ENCODE measurements at places on chromosomes 4 and X.

DNA sequence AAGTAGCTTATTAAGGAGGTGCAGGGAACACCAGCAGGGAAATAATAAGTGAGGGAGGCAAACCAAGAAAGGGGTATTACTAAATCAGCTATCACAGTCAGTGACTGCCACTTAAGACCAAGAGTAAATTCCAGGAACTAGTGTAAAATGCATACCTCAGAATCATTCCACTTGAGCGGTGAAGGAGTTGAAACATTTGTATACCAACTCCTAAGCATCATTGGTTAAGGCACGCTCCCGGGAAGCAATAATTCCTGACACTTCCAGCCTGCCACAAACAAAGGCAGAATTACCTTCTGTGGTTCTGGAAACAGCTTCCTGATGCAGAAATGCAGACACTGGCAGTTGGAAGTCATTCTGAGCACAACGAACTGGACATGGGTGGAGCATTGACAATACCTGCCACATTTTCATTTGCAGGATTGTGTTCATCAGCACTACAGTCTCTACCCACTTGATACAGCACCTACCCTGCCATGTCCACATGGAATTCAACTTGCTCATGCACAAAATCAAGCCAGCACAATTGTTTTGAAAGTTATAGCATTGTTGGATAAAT lies 82.1 kb downstream of the PPP1R2C start:
- H3K27ac ChIP-seq: no peak overlapping the region
- no peaks in the 10 kb centered on the region for H3K4me1 ChIP-seq
- H3K4me3 ChIP-seq: no peak overlapping the region
- no peak for DNase-seq
- no peaks in the 10 kb centered on the region for H3K27me3 ChIP-seq
- no peaks in the 10 kb centered on the region for H3K36me3 ChIP-seq

DNA sequence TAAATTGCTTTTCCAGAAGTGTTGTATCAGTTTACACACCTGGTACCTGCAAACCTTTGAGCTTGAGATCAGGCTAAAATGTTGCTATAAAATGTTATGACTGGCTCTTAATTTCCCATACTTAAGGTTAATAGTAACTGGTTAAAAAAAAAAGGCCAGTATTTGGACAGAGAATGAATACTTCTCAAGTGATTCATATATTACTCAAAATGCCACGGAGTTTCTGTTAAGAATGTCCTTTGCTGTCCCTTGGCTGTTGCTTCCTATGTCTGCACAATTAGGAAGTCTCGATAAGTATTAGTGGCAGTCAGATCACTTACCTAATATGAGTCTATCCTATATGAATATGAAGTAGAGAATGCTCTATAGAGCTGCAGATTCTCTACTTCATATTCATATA lies 232.2 kb upstream of the IGFBP7 start:
- no peaks in the 10 kb centered on the region for H3K36me3 ChIP-seq
- no peak overlapping the region for H3K27ac ChIP-seq
- H3K4me3 ChIP-seq: no peak overlapping the region
- DNase-seq: no peak

DNA sequence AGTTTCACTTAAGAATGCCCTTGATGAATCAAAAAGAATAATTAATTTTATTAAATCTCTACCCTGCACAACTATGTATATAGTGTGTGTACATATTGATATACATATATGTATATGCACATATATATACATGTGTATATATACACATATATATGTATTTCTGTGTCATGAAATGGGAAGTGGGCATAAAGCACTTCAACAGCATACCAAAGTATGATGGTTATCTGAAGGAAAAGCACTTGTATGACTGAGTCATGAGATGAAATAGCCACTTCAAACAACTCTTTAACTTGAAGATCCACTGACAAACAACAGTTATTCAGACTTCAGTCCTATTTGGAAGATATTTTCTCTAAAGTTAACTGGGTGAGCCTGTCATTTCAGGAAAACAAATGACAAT lies 16.3 kb downstream of the RNF128 start:
- H3K36me3 ChIP-seq: no peaks in the 10 kb centered on the region
- no peaks in the 10 kb centered on the region for H3K4me1 ChIP-seq

DNA sequence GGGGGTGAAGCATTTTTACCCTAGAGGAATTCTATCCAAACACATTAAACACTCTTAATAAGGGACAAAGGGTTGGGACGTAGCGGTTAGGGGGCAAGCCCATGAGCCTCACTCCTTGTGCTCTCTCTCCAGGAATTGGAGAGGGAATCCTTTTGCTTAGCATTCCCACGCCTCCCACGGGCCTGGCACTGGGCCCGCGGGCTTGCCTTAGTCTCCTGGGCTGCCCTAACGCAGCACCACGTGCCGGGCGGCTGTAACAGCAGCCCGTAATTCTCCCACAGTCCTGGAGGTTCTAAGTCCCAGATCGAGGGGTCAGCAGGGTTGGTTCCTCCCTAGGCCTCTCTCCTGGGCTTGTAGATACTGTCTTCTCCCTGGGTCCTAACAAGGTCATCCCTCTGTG lies 67.5 kb downstream of the TBL1X start:
- no peaks in the 10 kb centered on the region for H3K27me3 ChIP-seq
- H3K27ac ChIP-seq: no peak overlapping the region
- H3K4me1 ChIP-seq: peaks cover 46% of the 10 kb centered on the region
- peak; percentile 61 for DNase-seq

DNA sequence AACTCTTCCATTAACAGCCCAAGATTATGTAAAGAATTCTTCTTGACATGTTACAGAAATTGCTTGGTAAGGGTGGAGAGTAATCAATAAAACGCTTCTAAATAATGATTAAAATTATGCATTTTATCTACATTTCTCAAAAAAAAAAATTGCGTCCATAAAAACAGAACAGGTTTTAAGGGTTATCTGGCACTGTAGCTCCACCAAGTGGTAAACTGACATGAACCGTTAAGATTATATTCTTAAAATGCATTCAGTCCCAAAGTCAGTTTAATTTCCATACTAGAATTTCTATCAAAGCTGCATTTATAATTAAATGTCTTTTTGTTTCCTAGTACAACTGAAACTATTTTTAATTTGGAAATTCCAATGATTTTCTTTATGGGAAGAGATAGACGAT lies 214.0 kb upstream of the UGT8 start:
- no peak overlapping the region for H3K4me3 ChIP-seq
- no peaks in the 10 kb centered on the region for H3K4me1 ChIP-seq
- H3K27ac ChIP-seq: no peak overlapping the region

DNA sequence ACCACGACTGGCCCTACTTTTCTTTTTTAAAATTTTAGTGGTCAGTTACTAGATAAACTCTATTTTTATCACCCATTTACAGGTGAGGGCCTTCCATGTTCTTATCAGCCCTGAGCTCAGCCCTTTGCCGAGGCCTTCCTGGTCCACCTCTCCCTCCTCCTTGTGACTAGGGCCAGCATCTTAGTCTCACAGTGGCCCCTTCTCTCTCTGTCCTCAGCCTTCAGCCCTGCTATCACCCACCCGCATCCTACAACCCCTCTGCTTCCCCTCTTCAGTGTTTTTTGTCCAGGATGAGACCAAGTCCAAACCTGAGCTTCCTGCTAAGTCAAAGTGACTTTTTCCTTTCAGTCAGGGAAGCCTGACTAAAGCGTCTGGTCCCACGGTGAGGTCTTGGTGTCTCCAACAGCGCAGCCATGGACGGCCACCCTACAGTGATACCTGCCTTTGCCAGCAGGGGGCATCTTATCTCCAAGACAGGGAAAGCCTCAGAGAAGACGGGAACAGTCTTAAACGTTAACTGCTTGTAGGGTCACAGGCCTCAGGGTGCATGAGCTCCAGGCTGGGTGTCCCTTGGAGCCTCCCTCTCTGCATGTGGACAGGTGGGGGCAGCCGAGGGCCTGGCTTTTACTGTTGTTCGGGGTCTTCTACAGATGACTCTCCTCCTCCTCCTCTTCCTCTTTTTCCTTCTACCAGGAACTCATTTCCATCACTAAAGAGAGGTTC lies 11.7 kb upstream of the GAGE10 start:
- H3K27me3 ChIP-seq: no peaks in the 10 kb centered on the region
- DNase-seq: no peak
- no peaks in the 10 kb centered on the region for H3K4me1 ChIP-seq

GRCh38 chrX:40474205-40474626 lies 106.6 kb upstream of the ATP6AP2 start:
- no peaks in the 10 kb centered on the region for H3K36me3 ChIP-seq
- H3K27ac ChIP-seq: no peak overlapping the region
- no peak overlapping the region for H3K4me3 ChIP-seq
- no peaks in the 10 kb centered on the region for H3K4me1 ChIP-seq

DNA sequence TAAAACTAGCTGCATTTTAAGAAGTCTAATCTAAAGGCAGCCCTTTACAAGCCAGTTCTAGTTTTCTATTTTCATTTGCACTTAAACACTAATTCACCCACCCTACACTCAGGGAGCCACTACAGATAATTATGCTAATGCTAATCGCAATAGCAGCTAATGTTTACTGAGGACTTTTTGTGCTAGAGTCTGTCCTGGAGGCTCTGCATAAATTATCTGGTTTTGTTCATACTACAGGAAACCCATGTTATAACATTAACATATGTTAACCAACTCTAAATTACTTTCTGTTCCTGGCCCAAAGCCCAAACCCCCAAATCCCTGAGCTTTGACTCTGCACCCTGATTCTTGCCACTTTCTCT lies 480 bp upstream of the RADX start:
- no peaks in the 10 kb centered on the region for H3K36me3 ChIP-seq
- peak overlapping the region; percentile 48 for H3K4me3 ChIP-seq

GRCh38 chrX:39897741-39898097 lies 200.0 kb downstream of the BCOR start:
- no peaks in the 10 kb centered on the region for H3K4me1 ChIP-seq
- no peak for DNase-seq
- peak overlapping the region; percentile 47 for H3K27ac ChIP-seq
- no peaks in the 10 kb centered on the region for H3K36me3 ChIP-seq
- no peaks in the 10 kb centered on the region for H3K27me3 ChIP-seq
- no peak overlapping the region for H3K4me3 ChIP-seq

- H3K27me3 ChIP-seq: no peaks in the 10 kb centered on the region
- no peak overlapping the region for H3K4me3 ChIP-seq
- H3K27ac ChIP-seq: no peak overlapping the region
- no peaks in the 10 kb centered on the region for H3K4me1 ChIP-seq
These were observed 173.0 kb downstream of the SPCS3 start for GRCh38 chr4:176492646-176493302.

GRCh38 chr4:154009788-154010187 lies 220.9 kb upstream of the SFRP2 start:
- H3K36me3 ChIP-seq: no peaks in the 10 kb centered on the region
- peak overlapping the region; percentile 40 for H3K27ac ChIP-seq
- H3K4me3 ChIP-seq: no peak overlapping the region
- DNase-seq: no peak

- H3K4me1 ChIP-seq: no peaks in the 10 kb centered on the region
- no peaks in the 10 kb centered on the region for H3K27me3 ChIP-seq
- no peak overlapping the region for H3K4me3 ChIP-seq
- no peak for DNase-seq
- no peaks in the 10 kb centered on the region for H3K36me3 ChIP-seq
- H3K27ac ChIP-seq: no peak overlapping the region
These were observed 73.0 kb upstream of the NR3C2 start for GRCh38 chr4:148515248-148515647.

DNA sequence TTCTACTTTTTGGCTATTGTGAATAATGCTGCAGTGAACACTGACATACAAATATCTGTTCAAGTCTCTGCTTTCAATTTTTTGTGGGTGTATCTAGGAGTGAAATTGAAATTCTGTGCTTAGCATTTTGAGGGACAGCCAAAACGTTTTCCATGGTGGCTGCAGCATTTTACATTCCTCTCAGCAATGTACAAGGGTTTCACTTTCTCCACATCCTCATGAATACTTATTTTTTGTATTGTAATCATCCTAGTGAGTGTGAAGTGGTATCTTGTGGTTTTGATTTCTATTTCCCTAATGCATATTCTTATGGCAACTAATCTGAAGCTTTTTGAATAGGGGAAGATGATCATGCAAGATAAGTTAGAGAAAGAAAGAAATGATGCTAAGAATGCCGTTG lies 40.3 kb downstream of the HSPA4L start:
- H3K27me3 ChIP-seq: no peaks in the 10 kb centered on the region
- no peaks in the 10 kb centered on the region for H3K4me1 ChIP-seq
- no peak for DNase-seq
- H3K36me3 ChIP-seq: peaks cover 15% of the 10 kb centered on the region
- no peak overlapping the region for H3K27ac ChIP-seq

- H3K4me1 ChIP-seq: no peaks in the 10 kb centered on the region
- no peaks in the 10 kb centered on the region for H3K36me3 ChIP-seq
- no peaks in the 10 kb centered on the region for H3K27me3 ChIP-seq
- no peak overlapping the region for H3K27ac ChIP-seq
- DNase-seq: no peak
- H3K4me3 ChIP-seq: no peak overlapping the region
These were observed 2.2 kb downstream of the TMEM156 start for GRCh38 chr4:39029752-39030694.
